ENCODE measurements at places on chromosomes 2 and 18.

DNA sequence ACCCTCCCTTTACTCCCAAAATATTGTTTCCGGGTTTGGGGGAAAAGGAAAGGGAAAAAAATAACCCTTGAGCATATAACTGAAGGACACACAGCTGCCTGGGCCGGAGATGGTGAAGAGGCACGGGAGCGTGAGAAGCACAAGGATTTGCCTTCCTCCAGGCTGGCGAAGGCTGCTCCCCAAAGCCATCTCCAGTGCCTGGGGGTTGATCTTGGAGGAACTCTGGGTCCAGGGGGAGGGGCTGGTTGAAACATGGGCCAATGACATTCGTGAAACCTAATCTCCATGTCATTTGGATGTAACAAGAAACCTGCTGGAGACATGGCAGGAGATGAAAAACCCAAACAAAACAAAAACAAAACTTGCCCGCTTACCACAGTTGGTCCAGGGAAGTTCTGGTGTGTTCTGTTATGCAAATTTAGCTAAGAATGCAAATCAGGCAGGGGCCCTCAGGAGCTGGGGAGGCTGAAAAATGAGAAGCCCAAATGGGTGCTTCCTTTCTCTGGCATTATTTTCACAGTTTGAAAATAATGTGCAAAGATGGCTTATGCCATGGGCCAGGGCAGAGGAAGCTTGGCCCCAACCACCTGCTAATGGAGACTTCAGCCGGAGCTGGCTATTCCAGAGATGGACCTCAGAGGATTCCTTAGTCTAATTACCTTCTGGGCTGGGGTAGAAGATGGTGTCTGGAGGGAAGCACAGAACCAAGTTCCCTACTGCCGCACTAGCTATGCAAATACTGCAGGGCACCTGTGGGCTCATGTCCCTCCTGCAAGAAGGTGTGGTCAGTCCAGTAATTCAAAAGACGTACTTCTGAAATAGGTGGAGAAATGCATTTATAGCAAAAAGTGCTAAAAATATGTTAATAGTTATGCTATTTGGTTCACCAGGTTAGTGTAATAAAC is 180.9 kb downstream of the BCL2 start:
- no peak for DNase-seq

DNA sequence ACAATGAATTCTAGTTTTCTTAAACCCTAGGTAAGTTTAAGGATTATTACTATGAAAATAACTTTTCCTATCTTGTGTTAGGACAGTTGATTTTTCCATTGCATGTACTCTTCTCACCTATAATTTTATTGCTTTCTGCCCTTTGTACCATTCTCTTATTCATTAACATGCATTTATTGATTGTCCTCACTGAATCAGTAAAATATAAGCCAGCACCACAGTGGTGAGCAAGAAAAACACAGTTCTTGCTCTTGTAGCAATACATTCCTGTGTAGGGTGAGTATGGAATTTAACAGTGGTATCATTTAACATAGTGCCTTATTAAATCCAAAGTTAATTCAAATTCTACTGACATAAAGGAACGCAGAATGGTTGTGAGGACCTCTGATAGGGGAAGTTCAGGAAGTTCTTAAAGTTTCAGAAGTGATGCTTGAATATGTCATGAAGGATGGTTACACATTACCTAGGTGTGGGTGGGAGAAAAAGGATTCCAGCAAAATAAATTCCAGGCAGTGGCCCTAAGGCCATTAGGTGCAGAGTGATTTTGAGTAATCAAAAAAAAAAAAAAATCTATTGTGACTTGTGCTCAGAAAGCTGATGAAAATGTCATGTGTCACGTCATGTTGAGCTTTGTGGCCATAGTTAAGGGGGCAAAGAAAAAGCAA is 104.7 kb upstream of the DSEL start:
- no peak for DNase-seq

DNA sequence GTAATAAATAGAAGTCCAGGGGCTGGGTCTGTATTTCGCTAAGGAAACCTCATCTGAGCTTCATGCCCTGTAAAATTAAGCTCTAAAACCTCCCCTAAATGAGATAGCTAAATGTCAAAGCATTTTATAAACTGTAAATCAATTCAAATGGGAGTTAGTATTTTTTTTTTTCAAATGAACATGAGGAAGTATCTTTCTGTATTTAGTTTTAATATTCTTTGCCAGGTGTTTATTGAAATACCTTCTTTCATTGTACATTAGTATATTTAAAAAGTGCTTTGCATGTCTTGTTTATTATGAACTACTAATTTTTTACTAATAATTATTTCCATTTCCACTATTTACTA is 47.7 kb downstream of the ATIC start:
- no peak for DNase-seq

- DNase-seq: no peak
These were observed 249.2 kb downstream of the NBAS start for GRCh38 chr2:15311926-15312325.

GRCh38 chr2:69565431-69565839 is 78.1 kb downstream of the AAK1 start:
- DNase-seq: peak; percentile 72

DNA sequence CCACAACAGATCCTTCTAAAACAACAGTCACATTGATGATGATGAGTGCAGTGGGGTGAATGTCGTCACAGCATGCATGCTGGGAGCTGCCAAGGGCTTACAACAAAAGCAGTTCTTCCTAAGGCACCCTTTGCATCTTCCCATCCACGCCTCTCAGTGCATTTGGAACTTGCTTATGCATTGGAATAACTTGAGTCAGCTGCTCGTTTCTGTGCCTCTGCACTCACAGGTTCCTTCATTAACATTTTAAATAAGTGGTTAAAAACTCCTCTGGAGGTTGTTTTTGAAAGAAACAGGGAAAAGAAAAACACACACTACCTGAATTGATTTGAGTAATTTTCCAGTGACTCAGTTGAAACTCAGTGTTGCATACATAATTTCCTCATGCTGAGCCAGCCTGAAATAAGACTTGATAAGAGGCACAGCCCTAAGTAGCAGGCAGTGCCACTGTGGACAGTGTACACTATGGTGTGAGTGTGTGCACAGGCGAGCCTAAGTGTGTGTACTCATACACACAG is 46.8 kb upstream of the TRIM43B start:
- peak; percentile 16 for DNase-seq

GRCh38 chr2:241562269-241562891 is 3.8 kb downstream of the BOK start:
- DNase-seq: no peak

DNA sequence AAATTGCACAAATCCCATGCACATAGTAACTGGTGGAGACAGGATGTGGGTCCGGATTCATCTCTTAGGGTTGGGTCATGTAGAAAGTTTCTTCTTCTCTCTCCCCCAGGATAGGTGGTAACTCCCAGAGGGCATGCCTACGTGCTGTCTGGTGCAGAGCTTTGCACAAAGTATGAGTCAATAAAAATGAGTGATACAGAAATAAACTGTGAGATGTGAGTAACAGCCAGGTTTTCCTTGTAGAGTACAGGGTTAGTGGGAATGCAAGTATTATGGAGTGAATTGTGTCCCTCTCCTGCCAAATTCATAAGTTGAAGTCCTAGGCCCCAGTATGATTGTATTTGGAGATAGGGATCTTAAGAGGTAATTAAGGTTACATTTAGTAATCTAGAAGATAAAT is 289.4 kb downstream of the ALK start:
- no peak for DNase-seq

- no peak for DNase-seq
These were observed 62.9 kb downstream of the ARHGAP15 start for GRCh38 chr2:143192106-143192505.

DNA sequence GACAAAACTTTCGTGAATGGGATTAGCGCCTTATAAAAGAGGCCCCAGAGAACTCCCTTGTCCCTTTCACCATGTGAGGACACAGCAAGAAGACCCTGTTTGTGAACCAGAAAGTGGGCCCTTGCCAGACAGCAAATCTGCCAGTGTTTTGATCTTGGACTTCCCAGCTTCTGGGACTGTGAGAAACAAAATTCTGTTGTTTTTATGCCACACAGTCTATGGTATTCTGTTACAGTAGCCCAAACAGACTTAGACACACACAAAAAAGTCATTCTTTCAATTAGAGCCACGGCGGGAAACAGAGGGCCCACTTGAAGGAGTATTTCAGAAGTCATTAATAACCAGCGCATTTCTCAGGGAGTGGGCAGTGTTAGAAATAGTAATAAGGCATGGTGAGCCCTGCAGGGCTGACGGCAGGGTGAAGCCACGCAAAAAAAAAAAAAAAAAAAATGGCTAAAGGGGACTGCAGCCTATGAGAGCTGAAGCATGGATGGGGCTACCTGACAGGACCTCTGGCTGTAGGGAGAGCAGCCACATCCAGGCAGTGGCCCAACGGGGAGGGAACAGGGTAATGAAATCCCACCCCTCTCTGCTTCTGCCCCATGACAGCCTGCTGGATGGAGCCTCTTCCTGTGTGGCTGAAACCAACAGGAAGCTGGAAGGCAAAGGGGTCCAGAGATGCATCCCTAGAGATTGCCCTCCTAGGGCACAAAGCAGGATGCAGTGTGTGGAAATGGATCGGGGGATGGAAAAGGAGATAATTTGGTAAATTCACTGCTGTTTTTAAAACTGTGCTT is 189.3 kb downstream of the KCNS3 start:
- DNase-seq: no peak

GRCh38 chr2:12131975-12132374 is 385.5 kb downstream of the LPIN1 start:
- no peak for DNase-seq

- no peak for DNase-seq
These were observed 329.0 kb downstream of the DYSF start for GRCh38 chr2:71782323-71782722.

DNA sequence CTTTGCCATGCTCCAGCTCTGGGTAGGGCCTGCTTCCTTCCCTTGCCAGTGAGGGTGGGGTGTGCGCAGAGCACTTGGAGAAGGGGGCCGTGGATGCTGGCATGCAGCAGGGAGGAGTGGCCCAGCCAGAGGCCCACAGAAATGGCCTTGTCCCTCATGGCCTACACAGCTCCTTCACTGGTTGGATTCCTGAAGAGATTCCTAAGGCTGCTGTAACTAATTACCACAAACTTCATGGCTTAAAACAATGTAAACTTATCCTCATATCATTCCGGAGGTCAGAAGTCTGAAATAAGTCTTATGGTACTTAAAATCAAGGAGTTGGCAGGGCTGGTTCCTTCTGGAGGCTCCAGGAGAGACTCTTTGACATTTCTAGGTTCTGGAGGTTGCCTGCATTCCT is 195.2 kb downstream of the GLI2 start:
- DNase-seq: no peak

GRCh38 chr18:78640246-78640995 is 339.2 kb upstream of the SALL3 start:
- DNase-seq: no peak

DNA sequence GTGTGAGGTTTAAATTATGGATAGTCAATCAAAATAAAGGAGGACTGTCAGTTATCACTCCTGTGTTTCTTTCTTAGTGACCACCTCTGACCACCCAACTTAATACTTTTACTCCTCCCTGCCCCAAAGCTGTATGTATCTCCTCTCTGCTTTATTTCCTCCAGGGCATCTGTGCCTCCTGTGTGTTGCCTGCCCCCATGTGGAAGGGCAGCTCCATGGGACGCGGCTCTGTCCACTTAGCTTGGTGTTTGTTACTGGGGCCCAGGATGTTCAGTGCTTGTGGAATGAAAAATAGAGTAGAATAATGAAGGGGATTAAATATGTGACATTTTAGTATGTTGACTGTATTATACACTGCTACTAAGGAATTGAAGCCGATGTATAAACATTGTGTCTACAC is 9.8 kb downstream of the ACP1 start:
- DNase-seq: no peak

DNA sequence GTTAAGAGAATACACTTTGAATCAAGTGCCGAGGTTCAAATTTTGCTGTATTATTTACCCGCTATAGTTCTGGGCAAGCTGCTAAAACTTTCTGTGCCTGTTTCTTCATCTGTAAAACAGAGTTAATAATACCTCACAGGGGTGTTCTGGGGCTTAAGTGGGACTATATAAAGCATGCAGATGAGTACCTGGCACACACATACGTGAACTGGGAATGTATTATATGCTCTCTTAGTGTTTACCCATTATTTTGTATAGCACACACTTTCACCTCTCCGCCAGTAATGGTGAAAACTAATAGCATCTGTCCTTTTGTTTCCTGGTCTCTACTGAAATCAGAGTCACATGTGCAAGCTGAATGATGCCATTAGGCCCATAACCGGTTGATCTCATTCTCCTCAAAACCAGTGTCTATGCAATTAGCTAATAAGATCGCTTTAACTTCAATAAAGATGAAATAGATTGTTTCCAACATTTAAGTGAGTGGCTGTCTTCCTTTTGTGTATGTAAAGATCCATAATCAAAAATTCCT is 3.8 kb upstream of the CDKL4 start:
- DNase-seq: no peak

GRCh38 chr2:58914733-58915505 is 673.8 kb upstream of the FANCL start:
- DNase-seq: no peak

DNA sequence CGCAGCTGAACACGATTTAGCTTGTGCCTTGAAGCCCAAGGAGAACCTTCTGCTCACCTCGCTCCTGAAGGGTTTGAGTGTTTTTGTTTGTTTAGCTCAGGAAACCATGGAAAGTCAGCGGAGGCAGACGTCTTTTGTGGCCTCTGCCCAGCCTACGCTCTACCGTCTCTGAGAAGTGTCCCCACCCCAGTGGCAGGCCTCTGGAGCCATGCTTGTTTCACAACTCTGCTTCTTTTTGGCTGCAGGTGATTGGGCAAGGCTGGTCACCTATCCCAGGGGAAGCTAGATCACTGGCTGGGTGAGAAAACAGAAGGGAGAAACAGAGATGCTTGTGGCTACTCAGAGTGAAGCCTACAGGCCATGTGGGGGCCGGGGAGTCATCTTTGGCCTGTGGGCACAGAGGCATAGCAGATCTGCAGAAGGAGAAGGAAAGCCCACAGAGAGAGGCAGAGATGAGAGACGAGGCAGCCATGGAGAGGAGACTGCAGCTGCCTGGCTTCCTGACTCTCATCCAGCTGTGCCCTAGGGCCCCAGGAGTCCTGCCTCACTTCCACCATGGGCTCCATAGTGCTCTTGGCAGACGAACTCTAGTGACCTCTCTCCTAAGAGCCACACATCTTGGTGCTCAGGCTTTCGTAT is 50.1 kb downstream of the CIB4 start:
- no peak for DNase-seq

- DNase-seq: no peak
These were observed 175.6 kb downstream of the LAMA1 start for GRCh38 chr18:6941996-6942395.

DNA sequence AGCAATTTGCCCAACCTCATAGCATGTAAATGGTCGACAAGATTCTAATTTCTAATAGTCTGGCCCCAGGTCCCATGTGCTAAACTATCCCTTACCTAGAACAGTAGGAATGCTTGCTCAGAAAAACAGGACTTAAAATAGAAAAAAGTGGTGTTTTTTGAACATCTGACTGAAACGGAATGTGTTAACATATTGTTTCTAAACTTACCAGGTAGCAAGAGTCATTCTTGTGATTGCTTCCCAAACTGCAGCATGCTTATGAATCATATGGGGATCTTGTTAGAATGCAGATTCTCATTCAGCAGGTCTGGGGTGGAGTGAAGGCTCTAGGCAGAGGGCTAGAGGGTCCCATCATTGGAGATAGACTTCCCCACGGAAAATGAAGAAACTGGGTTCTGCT is 5.8 kb upstream of the SLC20A1 start:
- no peak for DNase-seq

- no peak for DNase-seq
These were observed 152.0 kb upstream of the ZEB2 start for GRCh38 chr2:144671695-144672455.

All from stimulated activated CD4-positive, alpha-beta T cell treated with anti-CD3 and anti-CD28 coated beads, Interleukin-1b, Interleukin-23, amount 100 ng/mL, for 48 hours (primary cell).